ENCODE measurements at places on chromosomes 2 and 18.

GRCh38 chr18:48336332-48336731, 72.9 kb downstream of the ZBTB7C start:
- no peak for DNase-seq

- no peak for DNase-seq
Observed at GRCh38 chr2:57407772-57408201, 638.8 kb upstream of the VRK2 start.

- no peak for DNase-seq
Observed at GRCh38 chr2:88144271-88144670, 16.4 kb upstream of the FABP1 start.

- DNase-seq, result no peak
Observed at GRCh38 chr2:41821167-41821566, 226.7 kb upstream of the PKDCC start.

DNA sequence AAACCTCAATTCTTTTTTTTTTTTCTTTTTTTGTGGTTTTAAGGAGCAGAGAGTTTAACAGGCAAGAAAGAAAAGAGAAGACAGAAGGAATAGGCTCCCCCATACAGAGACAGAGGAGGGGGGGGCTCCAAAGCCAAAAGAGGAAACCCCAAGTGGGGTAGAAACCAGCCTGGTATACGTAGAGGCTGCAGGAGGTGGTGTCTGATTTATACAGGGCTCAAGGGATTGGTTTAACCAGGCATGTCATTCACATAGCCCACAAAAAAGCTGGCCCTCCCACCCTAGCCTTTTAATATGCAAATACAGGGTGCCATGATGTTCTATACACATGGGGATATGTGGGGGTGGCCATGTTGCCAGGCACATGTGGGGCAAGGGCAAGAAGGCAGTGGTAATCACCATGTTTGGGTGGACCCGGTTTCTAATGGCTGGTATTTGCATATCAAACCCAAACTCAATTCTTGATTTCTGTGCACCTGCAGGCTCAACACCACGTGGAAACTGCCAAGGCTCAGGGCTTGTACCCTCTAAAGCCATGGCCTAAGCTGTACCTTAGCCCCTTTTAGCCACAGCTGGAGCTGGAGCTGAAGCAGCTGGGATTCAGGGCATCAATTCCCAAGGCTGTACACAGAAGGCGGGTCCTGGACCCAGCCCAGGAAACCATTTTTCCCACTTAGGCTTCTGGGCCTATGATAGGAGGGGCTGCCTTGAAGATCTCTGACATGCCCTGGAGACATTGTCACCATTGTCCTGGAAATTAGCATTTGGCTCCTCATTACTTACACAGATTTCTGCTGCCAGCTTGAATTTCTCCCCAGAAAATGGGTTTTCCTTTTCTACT, 170.3 kb downstream of the MAIP1 start:
- DNase-seq, result no peak

DNA sequence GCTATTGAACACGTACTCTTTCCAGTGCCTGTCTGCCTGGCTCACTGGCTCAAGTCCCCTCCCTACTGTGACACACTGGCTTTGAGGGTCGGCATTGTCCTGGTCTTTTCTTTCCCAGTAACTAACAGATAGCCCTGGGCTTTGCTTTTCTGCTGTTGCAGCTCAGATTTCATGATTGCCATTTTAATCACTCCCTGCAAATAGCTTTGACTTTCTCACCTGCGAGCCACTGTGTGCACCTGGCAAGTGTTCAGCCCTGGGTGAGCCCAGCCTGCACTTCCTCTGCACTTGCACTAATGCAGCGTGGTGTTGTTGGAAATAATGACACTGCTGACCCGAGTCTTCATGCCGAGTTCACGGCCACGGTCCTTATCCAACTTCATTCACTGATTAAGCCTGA, 52.9 kb downstream of the DCDC2C start:
- no peak for DNase-seq

GRCh38 chr18:58143386-58143785, 99.4 kb downstream of the NEDD4L start:
- no peak for DNase-seq

- no peak for DNase-seq
Observed at GRCh38 chr2:26475037-26475436, 2.9 kb downstream of the OTOF start.

- no peak for DNase-seq
Observed at GRCh38 chr2:50858156-50858555, 173.8 kb downstream of the NRXN1 start.

DNA sequence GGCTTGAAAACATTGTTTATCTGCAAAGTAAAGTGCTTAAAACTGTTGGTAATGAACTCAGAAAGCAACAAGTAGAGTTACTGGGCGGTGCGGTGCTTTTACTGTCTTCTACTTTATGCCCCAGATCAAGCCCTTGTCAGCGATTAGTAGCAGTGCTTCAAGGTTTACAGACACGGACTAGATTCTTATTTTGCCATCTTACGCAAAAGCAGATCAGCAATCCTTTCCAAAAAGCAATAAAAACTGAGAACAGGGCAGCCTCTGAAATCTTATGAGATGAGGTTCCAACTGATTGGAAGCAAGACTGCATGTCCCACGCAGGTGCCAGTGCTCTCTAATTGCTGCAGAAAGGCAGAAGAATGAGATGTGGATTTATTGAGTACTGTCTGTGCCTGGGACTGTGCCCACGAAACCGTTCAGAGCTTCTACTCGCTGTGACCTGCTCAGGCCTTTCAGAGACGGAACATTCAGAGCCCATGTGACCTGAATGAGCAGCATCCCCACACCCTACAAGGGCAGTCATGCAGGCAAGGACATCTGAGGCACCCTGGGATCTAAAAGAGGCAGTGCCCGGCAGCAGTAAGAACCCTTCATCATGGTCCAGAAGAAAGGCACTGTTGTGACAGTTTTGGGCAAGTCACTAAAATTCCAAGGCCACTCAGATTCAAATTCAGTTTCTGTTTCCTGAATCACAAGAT, 15.7 kb downstream of the COL4A3 start:
- DNase-seq, result no peak

GRCh38 chr18:67916097-67916496, 399.6 kb upstream of the DSEL start:
- no peak for DNase-seq

- no peak for DNase-seq
Observed at GRCh38 chr2:74694281-74694680, 40.2 kb downstream of the SEMA4F start.

- no peak for DNase-seq
Observed at GRCh38 chr2:64000630-64001381, 18.4 kb downstream of the VPS54 start.

GRCh38 chr2:217307023-217307422, 447.2 kb upstream of the TNP1 start:
- DNase-seq, result no peak

GRCh38 chr2:39712953-39713352, 47.2 kb downstream of the TMEM178A start:
- DNase-seq, result no peak

- DNase-seq, result no peak
Observed at GRCh38 chr2:186533717-186534116, 47.7 kb downstream of the ZC3H15 start.

DNA sequence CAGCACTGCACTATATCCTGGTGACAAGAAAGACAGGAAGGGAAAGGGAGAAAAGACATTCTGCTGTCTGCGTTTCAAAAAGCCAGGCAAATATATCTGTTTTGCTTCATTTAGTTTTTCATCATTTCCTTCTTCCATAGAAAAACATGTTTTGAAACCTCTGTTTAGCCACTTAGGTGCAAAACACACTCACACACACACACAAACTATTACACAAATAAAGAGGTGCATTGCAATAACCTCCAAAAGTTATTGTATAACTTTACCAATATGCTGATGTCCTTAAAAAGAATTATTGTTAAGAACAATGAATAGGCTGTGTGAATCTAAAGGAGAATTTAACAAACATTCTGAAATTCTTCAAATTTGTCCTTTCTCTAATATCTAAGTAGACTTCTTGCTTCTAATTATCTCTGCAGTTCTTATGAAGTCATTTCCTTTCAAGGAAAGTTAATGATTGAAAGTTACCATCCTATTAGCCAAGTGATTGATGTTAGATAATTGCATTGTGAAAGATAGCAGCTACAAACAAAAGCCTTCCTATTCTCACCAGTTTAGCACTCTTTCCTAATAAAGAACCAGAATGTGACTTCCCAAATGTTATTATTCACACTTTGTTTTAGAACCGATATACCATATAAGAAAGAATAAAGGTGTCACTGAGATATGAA, 516.7 kb downstream of the KCNJ3 start:
- no peak for DNase-seq

DNA sequence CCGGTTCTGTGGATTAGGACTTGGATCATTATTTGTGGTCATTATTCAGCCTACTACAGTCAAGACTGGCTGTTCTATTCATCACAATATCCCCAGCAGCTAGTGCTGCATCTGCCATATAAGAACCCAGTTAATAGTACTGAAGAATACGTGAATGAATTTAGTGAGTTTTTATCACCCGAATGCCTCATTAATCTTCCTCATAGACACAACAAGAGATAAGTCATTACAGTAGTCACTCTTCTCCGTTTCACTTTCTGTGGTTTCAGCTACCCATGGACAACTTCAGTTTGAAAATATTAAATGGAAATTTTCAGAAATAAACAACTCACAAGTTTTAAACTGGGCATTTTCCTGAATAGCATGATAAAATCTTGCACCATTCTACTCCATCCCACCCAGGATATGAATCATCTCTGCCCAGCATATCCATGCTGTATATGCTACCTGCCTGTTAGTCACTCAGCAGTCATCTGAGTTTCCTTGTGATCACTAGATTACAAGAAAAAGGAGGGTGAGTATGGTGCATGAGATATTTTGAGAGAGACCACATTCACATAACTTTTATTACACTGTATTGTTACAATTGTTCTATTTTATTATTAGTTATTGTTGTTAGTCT, 363.7 kb upstream of the CHAC2 start:
- no peak for DNase-seq

- no peak for DNase-seq
Observed at GRCh38 chr2:79530443-79530842, 17.6 kb downstream of the CTNNA2 start.

- DNase-seq, result no peak
Observed at GRCh38 chr2:62570861-62571698, 65.1 kb upstream of the TMEM17 start.

GRCh38 chr2:2230433-2230817, 100.7 kb downstream of the MYT1L start:
- no peak for DNase-seq

DNA sequence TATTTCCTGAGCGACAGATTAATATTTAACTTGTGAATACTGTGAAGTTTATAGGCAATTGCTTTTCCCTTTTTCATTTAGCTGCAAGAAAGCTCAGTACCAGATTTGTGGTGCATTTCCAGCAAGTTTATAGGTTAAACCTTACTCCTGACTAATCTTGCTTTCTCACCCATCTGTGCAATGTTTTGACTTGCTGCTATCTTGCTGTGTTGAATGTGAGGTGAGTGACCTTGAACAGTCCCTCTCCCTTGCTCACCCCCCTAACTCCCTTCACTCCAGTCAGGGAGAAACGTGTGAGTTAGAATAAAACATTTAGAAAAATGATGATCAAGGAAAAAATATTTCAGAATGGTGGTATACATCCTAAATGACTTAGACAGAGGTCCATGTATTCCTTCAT, 39.8 kb upstream of the PARD3B start:
- no peak for DNase-seq

DNA sequence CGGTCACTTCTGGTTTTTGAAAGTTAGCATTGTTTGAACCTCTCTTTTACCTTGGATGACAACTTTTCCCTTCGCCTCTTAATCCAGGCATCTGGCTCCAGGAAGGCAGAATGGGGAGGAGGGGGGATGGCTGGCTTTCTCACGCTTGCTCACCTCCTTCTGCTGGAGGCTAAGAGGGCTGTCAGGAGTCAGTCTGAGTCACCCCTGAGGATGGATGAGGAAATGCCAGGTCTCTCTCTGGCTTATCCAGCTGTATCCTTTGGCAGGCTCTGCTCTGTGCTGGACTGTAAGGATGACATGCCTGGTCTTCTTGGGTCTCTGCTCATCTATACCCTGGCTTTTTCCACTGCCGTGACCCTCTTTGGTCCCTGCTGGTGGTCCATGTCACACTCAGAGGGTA, 142.9 kb upstream of the GYPC start:
- DNase-seq, result no peak

- DNase-seq, result no peak
Observed at GRCh38 chr2:86464652-86465051, 23.5 kb downstream of the KDM3A start.

DNA sequence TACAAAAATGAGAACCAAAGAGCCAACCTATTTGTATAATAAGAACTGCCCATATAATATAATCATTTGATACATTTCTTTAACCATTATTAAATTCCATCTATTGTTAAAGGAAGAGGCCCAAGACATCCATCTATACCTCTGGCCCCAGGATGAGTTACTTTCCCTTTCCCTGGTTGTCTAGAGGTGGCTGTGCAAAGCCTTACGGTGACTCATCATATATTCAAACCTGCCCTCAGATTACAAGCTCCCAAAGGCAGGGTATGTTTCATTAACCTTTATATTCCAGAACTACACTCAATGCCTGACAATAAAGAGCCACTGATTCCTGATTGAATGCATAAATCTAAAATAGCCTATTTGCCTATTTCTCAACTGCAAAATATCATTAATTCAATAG, 105.8 kb upstream of the PID1 start:
- DNase-seq, result no peak

DNA sequence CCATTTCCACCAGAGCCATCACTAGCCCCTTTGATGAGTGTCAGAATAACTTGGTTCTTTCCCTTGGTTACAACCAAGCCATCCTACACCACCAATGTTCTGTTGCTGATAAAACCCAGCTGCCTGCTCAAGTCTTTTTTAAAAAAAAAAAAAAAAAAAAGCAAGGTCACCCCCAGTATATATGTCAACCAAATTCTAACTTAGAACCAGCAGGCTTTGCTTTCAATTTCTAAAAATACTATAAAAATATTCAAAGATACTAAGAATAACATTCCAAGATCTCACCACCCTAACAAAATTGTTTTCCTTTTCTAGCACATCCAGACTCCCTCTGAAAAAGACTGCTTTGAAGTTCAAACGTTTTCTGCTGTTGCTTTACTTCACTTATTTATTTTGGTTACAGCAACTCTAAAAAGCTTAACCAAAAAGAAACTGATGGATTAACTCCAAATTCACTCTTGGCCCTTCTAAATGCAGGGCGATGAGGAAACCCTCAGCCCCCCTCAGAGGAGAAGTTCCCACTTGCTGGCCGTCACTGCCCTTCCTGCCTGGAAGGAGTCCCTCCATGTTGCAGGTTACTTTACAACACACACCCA, 10.9 kb downstream of the UXS1 start:
- DNase-seq, result no peak

DNA sequence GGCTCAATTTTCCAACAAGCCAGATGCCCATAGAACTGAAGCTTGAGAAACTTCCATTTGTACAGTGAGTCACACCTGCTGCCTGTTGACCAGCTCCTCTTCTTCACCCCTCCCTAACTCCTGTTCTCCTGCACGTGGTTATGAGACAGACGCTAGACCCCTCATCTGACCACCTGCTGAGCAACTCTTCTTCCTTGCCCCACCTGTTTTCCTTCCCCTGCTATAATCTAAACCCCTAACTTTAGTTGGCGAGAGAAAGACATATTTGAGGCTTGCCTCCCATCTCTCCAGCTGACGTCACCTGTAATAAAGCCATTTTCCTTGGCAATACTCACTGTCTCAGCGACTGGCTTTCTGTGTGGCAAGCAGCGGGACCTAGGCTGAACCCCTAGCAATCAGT, 22.3 kb upstream of the ITM2C start:
- DNase-seq, result no peak
